RWPE2 (cell line): ENCODE measurements at places on chromosomes 3 and 15.

GRCh38 chr3:192042116-192042515 is 581.2 kb downstream of the PYDC2 start:
- no peak overlapping the region for H3K27ac ChIP-seq
- H3K27me3 ChIP-seq: no peaks in the 10 kb centered on the region
- no peaks in the 10 kb centered on the region for H3K36me3 ChIP-seq
- no peak overlapping the region for H3K4me3 ChIP-seq
- no peak for DNase-seq

DNA sequence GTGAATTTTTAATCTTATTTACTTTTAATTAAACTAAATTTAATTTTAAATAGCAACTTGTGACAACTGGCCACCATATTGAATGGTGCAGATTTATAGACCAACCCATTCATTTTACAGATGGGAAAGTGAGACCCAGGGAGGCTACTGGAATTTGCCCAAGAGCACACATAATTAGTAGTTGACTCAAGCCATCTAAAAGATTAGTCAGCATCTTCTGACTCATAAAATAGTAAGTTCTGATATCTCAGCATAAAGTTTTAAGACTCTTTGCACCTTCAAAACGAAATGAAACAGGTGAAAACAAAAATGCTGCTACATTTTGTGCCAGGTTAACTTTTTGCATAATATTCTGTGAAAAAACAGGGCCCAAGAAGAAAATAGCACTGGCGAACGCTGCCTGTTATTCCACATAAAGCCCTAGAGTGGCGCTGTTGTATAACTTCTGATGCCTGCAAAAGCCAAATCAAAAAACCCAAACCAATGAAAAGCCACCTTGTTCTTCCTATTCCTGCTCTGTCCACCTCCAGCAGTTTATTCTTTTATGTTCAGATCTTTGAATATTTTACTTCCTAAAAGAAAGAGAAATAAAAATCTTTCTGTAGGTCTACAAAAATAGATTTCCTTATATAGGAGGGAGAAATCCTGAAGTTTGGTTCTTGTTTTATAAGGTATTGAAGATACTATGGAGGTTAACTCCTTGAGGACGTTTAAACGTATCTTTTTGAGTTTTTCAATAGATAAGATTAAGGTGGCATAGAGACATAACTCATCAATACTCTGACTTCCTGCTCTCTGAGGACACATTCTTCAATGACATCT is 62.8 kb downstream of the OTOL1 start:
- H3K27ac ChIP-seq: no peak overlapping the region
- no peak overlapping the region for H3K4me3 ChIP-seq
- H3K36me3 ChIP-seq: no peaks in the 10 kb centered on the region
- peaks cover 3% of the 10 kb centered on the region for H3K27me3 ChIP-seq

DNA sequence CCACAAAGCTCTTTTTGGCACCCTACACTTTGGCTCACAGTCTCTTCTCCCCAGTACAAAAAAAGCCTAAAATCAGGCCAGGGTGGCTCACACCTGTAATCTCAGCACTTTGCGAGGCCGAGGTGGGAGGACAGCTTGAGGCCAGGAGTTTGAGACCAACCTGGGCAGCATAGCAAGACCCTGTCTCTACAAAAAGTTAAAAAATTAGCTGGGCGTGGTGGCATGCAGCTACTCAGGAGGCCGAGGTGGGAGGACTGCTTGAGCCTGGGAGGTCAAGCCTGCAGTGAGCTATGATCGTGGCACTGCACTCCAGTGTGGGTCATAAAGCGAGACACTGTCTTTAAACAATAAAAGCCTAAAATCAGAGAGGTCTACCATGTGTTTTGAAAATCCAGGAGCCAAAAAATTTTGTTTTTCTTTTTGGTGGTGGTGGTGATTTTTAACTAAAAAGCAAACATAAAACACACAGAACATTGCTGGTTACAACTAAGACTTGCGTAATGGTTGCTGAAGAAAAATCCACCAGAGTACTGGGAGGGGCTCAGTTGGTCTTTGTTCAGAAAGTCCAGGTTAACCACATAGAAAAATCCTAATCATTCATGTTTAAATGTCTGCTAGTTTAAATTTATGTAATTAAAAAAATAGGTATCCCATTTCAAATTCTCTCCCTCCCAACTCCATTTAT is 1.6 kb upstream of the MAN2C1 start:
- no peak overlapping the region for H3K4me3 ChIP-seq
- no peak for DNase-seq
- H3K36me3 ChIP-seq: peaks cover 76% of the 10 kb centered on the region

- peaks cover 28% of the 10 kb centered on the region for H3K4me1 ChIP-seq
- H3K27ac ChIP-seq: peak overlapping the region; percentile 10
- no peak overlapping the region for H3K4me3 ChIP-seq
- H3K27me3 ChIP-seq: no peaks in the 10 kb centered on the region
- peaks cover 29% of the 10 kb centered on the region for H3K36me3 ChIP-seq
Measured at GRCh38 chr15:49036650-49037545, 9.3 kb downstream of the SECISBP2L start.

- no peaks in the 10 kb centered on the region for H3K27me3 ChIP-seq
- peaks cover 60% of the 10 kb centered on the region for H3K36me3 ChIP-seq
- no peaks in the 10 kb centered on the region for H3K4me1 ChIP-seq
- H3K27ac ChIP-seq: no peak overlapping the region
- DNase-seq: no peak
Measured at GRCh38 chr15:52206446-52206845, 15.3 kb upstream of the GNB5 start.

DNA sequence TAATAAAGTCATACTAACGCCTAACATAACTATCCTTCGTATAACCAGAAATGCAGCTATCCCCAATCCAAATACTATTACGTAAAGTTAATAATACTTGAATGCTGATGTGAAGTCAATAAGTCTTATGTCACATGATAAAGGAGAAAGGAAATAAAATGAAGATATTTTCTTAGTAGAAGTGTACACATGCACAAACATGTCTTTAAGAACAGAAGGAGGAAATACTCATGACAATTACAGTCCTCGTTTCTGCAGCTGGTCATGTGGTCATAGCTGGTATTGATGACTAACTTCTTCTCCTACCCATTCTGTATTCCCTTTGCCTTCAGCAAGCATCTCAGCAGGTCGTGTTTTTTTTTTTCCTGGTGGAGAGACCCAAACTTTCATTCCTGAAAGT is 244.3 kb downstream of the CHL1 start:
- H3K27ac ChIP-seq: no peak overlapping the region
- no peak for DNase-seq
- H3K4me3 ChIP-seq: no peak overlapping the region

- H3K36me3 ChIP-seq: no peaks in the 10 kb centered on the region
- no peak overlapping the region for H3K4me3 ChIP-seq
- H3K27me3 ChIP-seq: peaks cover 12% of the 10 kb centered on the region
- H3K27ac ChIP-seq: no peak overlapping the region
- no peak for DNase-seq
Measured at GRCh38 chr3:50950591-50950990, 275.9 kb downstream of the DOCK3 start.

DNA sequence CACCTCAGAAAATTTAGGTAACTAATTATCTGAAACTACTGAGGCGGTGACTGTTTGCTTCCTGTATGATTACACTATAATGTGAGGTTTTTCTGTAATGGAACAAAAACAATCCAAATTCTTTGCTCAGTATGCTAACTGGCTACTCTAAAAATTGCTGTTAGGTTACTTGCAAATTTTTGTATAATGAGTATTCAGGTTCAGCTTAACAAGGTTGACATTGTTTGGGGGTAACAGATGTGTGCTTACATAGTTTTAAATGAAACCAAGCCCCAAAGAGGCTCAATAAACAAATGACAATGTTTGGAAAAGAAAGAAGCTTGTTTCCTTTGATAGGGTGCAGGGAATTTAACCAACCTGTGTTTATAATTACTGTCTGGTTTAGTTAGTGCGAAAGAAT is 414.5 kb upstream of the MDFIC2 start:
- H3K4me1 ChIP-seq: no peaks in the 10 kb centered on the region
- no peak overlapping the region for H3K27ac ChIP-seq
- H3K36me3 ChIP-seq: no peaks in the 10 kb centered on the region
- DNase-seq: no peak
- H3K4me3 ChIP-seq: no peak overlapping the region

- no peaks in the 10 kb centered on the region for H3K4me1 ChIP-seq
- H3K36me3 ChIP-seq: no peaks in the 10 kb centered on the region
- H3K27ac ChIP-seq: no peak overlapping the region
- H3K4me3 ChIP-seq: no peak overlapping the region
- H3K27me3 ChIP-seq: no peaks in the 10 kb centered on the region
Measured at GRCh38 chr3:118292841-118293240, 741.8 kb downstream of the IGSF11 start.

DNA sequence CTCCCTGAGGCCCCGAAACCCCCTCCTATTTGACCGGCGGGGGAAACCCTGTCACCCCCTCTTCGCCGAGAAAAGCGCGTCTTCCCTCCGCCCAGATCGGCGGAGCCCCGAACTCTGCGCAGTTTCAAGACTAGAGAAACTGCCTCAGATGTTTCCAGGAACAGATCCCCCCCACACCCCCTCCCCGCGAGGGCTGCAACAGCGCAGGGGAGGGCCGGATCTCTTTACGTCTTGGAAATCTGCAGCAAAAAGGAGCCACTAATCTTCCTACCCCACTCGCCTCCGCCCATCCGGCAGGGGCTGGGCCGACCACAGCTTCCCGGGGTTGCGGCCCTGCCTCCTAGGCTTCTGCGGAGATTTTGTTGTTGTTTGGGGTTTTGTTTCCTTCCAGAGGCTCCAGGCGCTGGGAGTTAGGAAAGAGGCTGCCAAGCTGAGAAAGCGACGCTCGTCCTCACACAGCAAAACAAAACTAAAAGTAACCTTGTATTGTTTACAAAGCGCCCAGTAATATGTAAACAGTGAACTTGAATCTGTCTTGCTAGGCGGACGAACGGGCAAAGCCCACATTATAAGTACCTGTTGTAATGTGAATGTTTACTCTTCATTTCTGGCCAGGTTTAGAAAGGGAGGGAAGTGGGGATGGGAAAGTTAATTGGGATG is 2.2 kb downstream of the FOXB1 start:
- peaks cover 3% of the 10 kb centered on the region for H3K4me1 ChIP-seq
- H3K4me3 ChIP-seq: peak overlapping the region; percentile 26
- DNase-seq: no peak
- H3K27me3 ChIP-seq: peaks cover 99% of the 10 kb centered on the region
- H3K36me3 ChIP-seq: no peaks in the 10 kb centered on the region

- no peak for DNase-seq
- no peaks in the 10 kb centered on the region for H3K36me3 ChIP-seq
- H3K27me3 ChIP-seq: no peaks in the 10 kb centered on the region
- H3K4me1 ChIP-seq: no peaks in the 10 kb centered on the region
- no peak overlapping the region for H3K27ac ChIP-seq
- no peak overlapping the region for H3K4me3 ChIP-seq
Measured at GRCh38 chr3:58293516-58293915, 12.5 kb upstream of the RPP14 start.

GRCh38 chr15:44084770-44085169 is 110.3 kb downstream of the FRMD5 start:
- no peak overlapping the region for H3K4me3 ChIP-seq
- H3K27me3 ChIP-seq: no peaks in the 10 kb centered on the region
- H3K27ac ChIP-seq: peak overlapping the region; percentile 25

DNA sequence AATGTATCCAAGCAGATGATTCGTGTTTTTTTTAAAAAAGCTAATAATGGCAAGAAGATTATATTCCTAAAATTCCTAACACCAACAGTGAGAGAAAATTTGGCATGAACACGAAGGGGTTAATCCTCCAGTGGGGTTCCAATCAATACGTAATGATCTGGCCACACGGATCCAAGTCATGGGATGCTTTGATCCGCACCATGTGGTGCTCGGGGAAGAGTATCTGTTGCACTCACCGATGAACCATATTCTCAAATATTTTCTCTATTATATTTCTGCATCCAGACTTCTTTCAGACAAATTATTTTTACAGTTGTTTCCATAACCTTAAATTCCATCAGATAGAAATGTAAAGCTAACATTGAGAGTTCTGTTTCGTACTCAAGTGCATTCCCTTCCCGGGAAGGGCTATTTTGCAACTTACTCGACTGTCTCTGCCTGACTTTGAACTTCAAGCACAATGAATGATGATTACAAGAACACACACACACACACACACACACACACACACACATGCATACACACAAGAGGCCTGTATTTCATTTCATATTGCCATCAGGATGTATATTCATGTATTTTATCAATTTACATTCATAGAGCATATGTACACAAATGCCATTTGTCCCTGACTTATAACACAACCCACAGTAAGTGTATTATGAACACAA is 567.2 kb downstream of the FOXP1 start:
- no peak overlapping the region for H3K27ac ChIP-seq
- no peak overlapping the region for H3K4me3 ChIP-seq
- H3K27me3 ChIP-seq: no peaks in the 10 kb centered on the region
- peaks cover 36% of the 10 kb centered on the region for H3K36me3 ChIP-seq

- no peak for DNase-seq
- no peak overlapping the region for H3K4me3 ChIP-seq
- H3K27ac ChIP-seq: no peak overlapping the region
- no peaks in the 10 kb centered on the region for H3K27me3 ChIP-seq
- H3K36me3 ChIP-seq: no peaks in the 10 kb centered on the region
Measured at GRCh38 chr15:64746356-64746755, 29.0 kb downstream of the RBPMS2 start.

DNA sequence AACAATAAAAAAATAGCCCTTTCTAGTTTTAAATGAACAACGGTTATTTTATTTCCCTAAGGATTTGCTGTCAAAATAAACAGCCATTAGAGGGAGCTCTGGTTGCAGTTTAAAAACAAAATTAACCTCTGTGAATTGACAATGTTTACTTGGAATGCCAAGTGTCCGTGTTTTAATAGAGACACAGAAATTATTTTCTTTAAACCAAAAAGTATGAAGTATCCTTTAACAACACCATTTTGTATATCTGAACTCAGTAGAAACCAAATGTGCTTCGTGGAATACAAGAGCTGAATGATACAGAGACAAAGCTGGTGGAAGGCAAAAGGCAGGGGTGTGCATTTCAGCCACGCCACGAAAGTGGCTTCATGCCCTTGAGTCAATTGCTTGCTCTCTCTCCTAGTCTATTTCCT is 74.4 kb downstream of the MOBP start:
- H3K27ac ChIP-seq: no peak overlapping the region
- no peaks in the 10 kb centered on the region for H3K4me1 ChIP-seq
- H3K4me3 ChIP-seq: no peak overlapping the region
- no peak for DNase-seq
- H3K36me3 ChIP-seq: no peaks in the 10 kb centered on the region

GRCh38 chr3:22231061-22231460 is 480.1 kb upstream of the ZNF385D start:
- no peak for DNase-seq
- no peaks in the 10 kb centered on the region for H3K36me3 ChIP-seq
- H3K27me3 ChIP-seq: no peaks in the 10 kb centered on the region
- no peak overlapping the region for H3K4me3 ChIP-seq
